ENCODE measurements at places on chromosomes 13 and 19.
A peak's percentile ranks its signal among the peaks of the same experiment; 100 is the strongest.

- DNase-seq, result no peak
These were observed 61.1 kb upstream of the FAM216B start for GRCh38 chr13:42720113-42720857.

- no peak for DNase-seq
These were observed 118.2 kb downstream of the KLF5 start for GRCh38 chr13:73177017-73177416.

DNA sequence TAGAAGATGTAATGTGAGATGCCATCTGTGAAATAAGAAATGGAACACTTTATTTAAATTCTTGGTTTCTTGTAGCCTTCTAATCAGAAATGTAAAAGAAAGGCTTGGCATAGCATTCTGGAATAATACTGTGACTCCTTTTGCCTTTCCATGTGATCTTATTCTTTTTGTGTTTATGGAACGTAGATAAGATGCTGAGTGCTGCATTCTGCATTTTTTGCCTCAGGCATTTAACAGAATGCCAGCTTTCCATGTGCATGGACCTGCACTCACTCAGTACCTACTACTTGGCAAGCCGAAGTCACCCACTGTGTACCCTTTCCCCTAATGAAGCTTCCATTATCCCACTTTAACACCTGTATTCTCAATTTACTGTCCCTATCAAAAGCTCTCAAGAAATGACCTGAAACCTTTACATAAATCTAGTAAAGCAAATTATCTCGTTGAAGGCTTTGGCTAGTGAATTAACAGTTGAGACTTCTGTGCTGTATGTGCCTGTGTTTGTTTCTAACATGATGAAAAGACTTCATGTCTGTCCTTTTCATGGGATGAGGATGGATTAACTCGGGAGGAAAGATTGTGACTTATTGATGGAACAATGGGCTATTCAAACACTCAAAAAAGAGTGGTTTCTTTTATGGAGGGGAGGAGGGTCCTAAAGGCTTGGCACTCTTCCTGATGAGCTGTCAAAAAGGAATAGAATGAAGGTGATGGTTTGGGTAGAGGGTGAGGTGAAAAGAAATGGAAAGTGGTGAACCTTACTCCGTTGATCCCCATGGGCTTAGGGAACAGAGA, 44.7 kb upstream of the FRY start:
- no peak for DNase-seq

GRCh38 chr19:5336195-5336965, 4.2 kb downstream of the PTPRS start:
- no peak for DNase-seq

- no peak for DNase-seq
These were observed 311.3 kb downstream of the KLF12 start for GRCh38 chr13:73822668-73823592.

DNA sequence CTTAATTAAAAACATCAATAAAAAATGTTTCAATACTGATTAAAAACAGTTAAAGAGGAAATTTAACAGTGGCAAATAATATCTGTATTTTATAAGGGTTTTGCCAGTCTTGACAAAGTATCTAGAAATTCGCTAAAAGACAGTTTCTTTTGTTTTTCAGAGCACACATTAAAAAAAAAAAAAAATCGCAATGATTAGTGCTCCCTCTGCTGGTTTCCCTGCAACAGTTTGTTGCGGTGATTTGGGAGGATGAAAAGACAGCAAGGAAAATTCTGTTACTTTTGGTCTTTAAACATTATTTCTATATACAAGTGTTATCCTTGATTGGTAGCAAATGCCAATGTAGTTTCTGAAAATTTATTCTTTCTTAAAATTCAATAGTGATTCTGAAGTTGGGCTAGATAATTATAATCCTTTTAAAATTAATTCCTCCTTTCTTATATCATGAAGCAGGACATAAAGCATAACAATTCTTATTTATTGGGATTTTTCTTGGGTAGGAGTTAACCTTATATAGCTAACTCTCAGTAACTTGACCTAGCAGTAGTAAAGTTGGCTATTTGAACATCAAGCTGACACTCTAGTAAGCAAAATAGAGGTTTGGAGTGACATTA, 23.1 kb upstream of the SPRY2 start:
- DNase-seq, result no peak

DNA sequence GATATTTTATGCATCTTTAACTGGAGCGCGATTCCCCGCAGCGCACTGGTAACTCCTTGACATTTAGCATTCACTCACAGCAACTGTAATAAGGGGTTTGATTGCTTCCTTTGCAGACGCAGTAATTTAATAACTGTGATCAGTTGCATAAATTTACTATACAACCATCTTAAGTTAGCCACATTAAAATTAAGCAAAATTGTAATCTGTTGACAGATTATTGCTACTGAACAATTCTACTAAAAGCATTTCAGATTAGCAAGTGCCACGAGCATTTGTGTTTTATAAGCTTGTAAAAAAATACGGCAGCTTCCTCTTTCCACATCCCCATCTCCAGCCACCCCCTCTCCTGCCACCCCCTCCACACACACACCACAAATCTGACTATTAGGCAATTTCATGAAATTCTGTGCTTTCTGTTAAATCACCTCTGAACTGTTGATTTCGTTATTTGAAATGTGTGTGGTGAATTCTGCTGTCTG, 44.4 kb downstream of the TSHZ3 start:
- DNase-seq, result peak; percentile 63

DNA sequence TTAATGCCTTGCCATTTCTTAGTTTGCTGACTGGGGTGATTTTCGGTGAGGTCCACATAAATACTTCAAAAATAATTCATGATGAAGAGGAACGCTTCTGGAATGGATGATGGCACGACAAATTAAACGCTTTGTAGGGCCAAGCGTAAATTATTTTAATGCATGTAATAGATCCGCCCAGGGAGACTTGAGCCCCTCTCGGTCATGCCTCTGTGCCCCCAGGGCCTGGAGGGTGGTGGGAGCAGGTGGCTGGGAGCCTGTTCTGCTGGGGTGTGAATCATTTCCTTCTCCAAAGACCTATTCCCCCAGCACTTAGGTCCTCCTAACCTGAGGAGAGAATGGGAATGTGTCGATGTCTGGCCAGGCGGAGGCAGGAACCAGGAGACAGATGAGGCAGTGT, 350.6 kb downstream of the ZNF536 start:
- no peak for DNase-seq

GRCh38 chr19:3849787-3850186, 19.1 kb downstream of the ZFR2 start:
- no peak for DNase-seq

DNA sequence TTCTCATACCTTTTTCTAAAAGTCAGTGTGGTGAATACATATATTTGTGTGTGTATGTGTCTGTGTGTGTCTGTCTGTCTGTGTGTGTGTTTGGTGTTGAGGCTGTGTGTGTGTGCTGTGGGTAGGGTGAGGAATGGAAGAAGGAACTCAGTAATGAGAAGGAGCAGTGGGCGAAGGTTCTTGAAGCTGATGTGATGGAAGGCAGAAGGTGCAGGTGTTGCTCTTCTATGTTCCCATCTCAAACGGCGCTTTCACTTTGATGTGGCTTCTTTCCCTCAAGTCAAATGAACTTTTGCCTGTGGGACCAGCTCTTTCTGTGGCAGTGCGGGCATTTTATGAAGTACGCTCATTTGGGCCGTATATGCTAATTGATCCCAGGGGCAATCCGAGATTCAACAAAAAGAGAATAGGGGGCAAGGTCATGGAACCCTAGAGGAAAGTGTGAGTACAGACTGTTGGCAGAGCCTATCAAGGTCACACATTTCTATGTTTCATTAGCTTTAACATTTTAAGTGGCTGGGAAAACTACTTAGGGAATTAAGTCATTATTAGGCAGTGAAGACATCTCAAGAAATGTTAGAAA, 15.2 kb downstream of the BIVM start:
- DNase-seq, result no peak

DNA sequence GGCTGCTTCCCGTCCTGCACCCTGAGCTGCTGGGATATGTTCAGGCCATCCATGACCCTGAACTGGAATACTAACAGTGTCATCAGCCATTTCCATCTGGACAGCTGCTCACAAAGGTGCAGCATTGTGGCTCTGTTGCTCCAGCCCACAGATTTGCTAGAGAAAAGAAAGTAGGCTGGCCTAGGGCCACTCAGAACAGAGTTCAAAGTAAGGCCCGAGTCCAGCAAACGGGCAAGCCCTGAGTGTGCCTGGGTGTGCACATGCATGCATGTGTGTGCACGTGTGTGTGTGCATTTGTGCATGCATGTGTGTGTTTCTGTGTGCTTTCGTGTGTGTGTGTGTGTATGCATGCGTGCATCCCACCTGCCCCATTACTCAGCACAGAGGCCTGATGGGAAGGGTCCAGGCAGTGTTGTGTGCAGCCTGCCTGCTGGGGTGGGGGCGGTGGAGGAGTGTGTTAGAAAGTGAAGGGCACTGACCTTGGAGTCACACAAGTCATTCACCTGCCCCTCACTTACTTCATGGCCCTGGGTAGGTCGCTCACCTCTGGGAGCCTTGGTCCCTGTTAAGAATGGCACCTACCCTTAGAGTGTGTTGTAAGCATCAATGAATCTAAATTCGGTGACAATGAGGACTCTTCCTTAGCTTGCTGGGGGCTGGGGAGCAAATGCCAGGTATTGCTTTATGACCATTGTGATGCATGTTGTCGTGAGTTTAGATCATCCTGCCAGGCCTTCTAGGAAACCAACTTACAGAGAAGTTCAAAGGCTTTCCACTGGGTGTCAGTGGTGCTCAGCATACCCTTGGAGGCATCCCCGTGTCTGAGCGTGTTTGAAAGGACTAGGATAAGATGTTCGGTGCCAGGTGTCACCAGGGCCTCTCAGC, 53.2 kb downstream of the GPR12 start:
- no peak for DNase-seq

DNA sequence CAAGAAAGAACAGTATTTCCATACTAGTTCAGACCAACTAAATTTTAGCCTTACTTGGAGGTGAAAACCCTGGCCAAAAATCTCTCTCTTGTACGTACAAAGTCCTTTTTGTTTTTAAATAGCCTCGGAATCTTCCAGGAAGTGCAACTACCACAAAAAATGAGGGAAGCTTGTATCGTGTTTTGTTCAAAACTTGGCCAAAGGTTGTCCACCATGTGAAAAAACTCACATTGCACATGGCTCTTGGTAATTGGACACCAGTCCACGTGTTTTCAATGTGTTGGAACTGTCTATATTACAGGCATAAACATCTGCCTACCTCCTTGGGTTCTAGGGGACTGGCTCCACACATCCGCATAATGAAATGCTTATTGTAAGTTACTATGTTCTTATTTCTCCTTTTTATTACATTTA, 15.2 kb upstream of the STRN4 start:
- DNase-seq, result no peak
